Tongue (tissue), 3 donors: ENCODE measurements at places on chromosomes 2 and 18. TPM values are rescaled to one million over a fixed set of nuclear protein-coding genes. Genes with fewer than 3 reads are reported as not detected.

Gene UGT1A4
- total RNA-seq: 1.6 TPM

Gene CHAC2
- total RNA-seq: 1.1 TPM

Gene WNT10A
- total RNA-seq: 5.7 TPM

Gene COL4A3
- total RNA-seq: 7.3 TPM

Gene CRYBA2
- not detected for total RNA-seq

Gene LRATD1
- 12.9 TPM for total RNA-seq

Gene GKN1
- not detected for total RNA-seq

Gene CCDC85A
- 7.5 TPM for total RNA-seq

Gene RNU2-63P
- total RNA-seq: not detected

Gene SLC40A1
- 74.2 TPM for total RNA-seq

Gene MAPRE3
- total RNA-seq: 4.0 TPM

Gene ARHGEF33
- total RNA-seq: 4.0 TPM

Gene UGT1A10
- not detected for total RNA-seq

Gene NEB
- 2,139 TPM for total RNA-seq

Gene CREB1
- total RNA-seq: 50.8 TPM

Gene SERPINB5
- total RNA-seq: 25.3 TPM

Gene NEU2
- total RNA-seq: not detected

Gene RFX8
- total RNA-seq: 0.51 TPM

Gene ALK
- 0.41 TPM for total RNA-seq

Gene SRD5A2
- 0.10 TPM for total RNA-seq

Gene SOX11
- 15.8 TPM for total RNA-seq

Gene MAP2
- total RNA-seq: 11.5 TPM

Gene SNTG2
- 2.7 TPM for total RNA-seq

Gene BBS5
- 12.2 TPM for total RNA-seq

Gene SLC14A1
- 4.0 TPM for total RNA-seq

Gene MOGAT1
- not detected for total RNA-seq

Gene DNAJC5G
- total RNA-seq: not detected

Gene IL1F10
- not detected for total RNA-seq

Gene DSG4
- not detected for total RNA-seq

Gene ELOA2
- total RNA-seq: not detected

Gene MC4R
- 0.21 TPM for total RNA-seq

Gene SP100
- total RNA-seq: 38.8 TPM

Gene NDUFAF7
- 20.7 TPM for total RNA-seq

Gene GCG
- not detected for total RNA-seq

Gene IL1R1
- total RNA-seq: 16.1 TPM

Gene SERPINB11
- total RNA-seq: 1.0 TPM
